T-cell (primary cell): ENCODE measurements at places on chromosomes 12 and 14.

GRCh38 chr12:108840605-108841332, 16.6 kb downstream of the SSH1 start:
- no peak for DNase-seq

DNA sequence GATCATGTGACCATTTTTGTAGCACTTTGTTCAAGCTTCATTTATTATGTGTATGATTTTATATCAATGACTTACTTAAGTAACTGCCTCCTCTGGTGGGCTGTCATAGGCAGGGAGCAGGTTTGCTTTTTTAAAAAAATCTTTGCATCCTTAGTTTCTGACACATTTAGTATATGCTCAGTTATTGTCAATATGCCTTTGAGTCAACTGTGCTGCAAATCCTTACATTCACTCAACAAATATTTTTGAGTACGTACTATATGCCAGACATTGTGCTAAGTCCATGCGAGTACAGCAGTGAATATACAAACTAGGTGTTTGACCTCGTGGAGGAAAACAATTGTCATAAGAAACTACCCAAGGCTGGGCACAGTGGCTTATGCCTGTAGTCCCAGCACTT, 4.4 kb upstream of the ANAPC5 start:
- no peak for DNase-seq

GRCh38 chr12:91413581-91414546, 231.2 kb upstream of the DCN start:
- DNase-seq = no peak

DNA sequence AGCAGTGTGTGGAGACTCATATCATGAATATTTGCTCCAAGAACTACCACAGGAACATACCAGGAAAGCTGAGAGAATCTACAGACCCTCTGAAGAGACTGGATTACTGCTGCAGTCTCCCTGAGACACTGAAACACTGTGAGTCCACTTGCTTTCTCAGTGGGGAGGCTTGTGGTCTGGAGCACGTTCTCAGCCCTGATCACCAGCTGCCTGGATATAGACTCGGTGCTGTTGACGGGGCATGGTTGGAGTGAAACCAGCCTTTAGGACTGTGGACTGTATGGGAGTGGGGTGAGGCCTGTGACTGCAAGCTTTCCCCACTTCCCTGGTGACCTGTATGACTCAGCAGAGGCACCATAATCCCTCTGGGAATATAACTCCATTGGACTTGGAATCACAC, 525.8 kb upstream of the FBXO33 start:
- DNase-seq = no peak

GRCh38 chr14:24840204-24840893, 206.4 kb upstream of the GZMB start:
- no peak for DNase-seq

DNA sequence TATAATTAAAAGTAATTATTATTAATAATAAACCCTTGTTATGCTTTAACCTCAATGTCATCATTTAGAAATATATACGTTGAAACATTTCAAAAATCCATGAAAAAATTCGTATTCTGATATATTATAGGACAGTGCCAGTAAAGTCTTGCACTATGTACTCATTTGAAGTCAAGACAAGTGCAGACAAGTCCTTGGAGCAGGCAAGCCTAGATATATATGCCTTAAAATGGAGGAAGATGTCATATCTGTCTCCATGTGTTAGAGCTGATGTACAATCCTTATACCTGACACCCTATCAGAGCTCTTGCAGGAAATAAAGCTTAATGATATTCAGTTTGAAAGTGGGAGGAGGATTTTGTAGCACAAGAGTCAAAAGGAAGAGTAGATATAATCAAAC, 310.4 kb downstream of the KCNH5 start:
- no peak for DNase-seq

DNA sequence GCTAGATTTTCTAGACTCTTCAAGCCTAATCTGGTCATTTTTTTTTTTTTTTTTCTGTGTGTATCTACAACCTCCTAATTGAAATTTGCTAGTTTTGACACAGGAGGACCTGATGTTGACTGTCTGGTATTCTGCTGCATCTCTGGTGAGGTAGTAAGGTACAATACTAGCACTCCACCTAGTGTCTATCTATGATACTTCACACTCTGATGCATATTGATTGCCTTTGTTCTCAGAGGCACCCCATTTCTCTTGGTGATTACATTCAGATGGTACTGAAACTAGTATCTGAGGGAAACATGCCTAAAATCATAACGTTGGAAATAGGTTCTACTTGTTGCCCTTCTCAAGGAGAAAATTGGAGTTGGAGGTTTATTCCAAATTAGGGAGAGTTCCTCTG, 930.5 kb upstream of the NOVA1 start:
- no peak for DNase-seq

DNA sequence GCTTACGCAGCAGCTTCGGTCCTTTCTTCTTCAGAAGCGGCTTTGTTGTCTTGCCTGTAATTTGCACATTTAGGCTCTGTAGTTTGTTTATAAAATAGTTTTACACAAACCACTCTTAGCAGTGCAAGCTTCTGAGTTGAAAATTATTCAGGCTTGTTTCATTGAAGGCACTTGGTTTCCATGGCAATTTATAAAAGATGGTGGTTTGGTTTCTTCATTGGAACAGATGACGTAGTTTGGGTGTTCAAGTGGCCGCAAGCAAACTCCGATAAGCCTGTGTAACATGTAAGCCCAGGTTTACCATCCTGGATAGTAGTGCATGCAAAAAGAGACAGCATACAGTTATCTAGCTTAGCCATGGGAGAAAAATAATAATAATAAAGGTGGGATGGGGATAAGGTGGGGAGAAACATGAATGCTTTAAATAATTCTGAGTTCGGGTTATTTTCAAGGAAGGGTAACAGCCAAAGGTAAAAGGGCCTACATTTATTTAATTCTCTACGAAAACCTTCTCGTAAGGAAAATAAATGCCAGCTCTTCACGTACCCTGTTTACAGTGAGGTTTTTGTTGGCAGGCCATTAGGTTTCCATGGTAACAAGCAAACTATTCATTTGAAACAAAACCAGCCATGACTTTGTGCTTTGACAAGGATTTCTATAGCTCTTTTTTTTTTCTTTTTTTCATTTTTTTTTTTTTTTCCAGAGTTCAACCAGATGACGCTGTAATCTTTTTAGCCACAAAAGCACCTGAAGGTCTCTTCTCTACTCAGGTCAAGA, 189.6 kb upstream of the RPL10L start:
- DNase-seq = no peak

DNA sequence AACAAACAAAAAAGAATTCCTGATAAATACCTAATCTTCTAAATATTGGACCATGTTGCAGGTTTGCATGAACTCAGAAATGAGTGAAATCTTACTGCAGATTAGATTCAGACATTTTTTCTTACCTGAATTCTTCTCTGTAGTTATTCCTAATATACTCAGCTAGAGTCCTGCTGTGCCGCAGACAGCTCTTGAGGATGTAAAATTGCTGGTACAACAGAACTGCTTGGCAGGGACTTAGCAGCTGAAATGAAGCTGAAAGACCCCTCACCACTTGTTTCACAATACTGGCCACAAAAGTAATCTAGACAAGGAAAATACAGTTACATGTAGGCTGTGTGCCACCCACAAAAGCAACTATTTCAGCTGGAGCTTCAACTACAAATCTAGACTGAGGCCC, 48.3 kb upstream of the KICS2 start:
- no peak for DNase-seq

- no peak for DNase-seq
These were observed 29.0 kb downstream of the TESC start for GRCh38 chr12:117069926-117070900.

DNA sequence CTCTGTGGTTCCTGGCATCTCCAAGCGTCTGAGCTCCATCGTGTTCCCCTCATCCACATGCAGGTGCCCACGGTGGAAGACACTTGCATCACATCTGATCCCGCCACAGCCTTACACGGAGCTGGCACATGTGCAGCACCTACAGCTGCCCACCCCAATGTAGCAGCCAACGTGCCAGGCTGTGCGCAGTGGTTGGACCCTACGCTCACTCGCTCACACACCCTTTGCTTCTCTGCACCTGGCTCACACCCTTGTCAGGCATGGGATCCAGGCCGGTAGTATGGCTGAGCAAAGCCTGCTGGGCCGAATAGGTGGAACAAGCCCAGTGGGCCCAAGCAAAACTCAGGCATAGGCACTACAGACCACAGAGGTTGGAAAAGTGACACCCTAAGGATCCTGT, 567.2 kb downstream of the FSCB start:
- DNase-seq = no peak

DNA sequence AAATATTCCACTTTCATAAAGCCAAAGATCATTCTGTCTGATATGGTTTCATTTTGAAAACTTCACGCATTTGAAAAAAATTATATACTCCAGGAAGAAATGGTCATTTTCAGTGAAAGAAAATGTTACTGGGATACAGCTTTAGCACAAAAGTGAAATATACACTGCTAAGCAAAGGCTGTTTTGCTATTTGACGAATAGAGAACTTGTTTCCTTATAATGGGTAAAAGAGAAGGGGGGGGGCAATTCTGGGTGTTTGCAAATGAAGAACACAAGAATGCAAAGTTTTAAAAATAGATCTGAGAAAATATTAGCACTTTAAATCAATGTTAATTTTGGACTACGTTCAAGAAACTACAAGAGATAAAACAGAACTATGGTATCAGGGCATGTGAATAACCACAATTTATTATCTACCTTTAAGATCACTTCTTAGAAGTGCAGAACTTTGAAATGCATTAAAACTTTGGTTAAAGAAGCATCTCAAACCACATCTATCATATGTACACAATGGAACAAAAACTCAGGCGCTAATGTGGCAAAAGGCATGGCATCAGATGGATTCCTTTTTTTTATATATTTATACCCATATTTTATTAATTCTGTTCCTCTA, 51.1 kb downstream of the EFCAB11 start:
- no peak for DNase-seq

DNA sequence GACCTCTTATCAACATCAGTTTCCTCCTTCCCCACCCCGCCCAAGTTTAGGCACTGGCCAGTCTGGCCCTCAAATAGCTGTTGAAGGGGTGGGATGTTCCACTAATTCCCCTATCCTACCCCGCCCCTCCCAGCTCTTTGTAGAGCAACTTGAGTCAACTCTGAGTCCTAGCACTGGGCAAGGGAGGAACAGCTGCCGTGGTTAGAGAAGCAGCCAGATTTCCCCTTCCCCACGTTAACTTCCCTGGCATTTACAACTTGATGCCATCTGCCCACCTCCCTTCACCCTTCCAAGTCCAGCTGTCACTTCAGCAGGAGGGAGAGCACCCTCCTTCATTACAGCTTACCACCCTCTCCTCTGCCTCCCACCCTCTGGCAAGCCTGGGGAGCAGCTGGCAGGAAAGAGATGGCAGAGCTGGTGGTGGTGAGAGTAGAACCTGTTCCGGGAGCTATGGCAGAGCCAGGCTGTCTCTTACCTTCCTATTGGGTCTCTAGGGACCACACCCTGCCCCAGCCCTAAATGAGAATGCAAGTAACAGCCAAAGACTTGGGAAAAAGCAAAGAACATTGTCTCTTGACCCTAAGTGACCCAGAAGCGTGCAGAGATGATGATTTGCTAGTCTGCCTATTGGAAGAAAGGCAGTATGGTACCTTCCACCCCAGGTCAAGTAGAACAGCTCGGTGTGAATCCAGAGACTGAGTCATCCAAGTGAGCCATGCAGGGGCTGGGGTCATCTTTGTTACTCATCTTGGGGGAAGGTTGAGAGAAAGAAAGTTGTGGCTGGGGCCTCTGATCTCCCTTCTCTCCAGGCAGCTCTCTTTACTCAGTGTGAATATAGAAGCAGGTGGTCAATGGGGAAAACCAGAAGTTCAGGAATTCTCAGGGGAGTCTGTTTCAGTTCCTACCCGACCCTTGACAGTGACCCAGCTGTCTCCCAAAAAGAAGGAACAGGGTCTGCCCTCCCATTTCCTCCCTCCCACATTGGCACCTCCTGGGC, 1.5 kb downstream of the BLOC1S1 start:
- no peak for DNase-seq

GRCh38 chr14:69460093-69460701, 24.3 kb upstream of the PLEKHD1 start:
- no peak for DNase-seq

GRCh38 chr14:39755269-39755878, 323.1 kb upstream of the FBXO33 start:
- DNase-seq = no peak

DNA sequence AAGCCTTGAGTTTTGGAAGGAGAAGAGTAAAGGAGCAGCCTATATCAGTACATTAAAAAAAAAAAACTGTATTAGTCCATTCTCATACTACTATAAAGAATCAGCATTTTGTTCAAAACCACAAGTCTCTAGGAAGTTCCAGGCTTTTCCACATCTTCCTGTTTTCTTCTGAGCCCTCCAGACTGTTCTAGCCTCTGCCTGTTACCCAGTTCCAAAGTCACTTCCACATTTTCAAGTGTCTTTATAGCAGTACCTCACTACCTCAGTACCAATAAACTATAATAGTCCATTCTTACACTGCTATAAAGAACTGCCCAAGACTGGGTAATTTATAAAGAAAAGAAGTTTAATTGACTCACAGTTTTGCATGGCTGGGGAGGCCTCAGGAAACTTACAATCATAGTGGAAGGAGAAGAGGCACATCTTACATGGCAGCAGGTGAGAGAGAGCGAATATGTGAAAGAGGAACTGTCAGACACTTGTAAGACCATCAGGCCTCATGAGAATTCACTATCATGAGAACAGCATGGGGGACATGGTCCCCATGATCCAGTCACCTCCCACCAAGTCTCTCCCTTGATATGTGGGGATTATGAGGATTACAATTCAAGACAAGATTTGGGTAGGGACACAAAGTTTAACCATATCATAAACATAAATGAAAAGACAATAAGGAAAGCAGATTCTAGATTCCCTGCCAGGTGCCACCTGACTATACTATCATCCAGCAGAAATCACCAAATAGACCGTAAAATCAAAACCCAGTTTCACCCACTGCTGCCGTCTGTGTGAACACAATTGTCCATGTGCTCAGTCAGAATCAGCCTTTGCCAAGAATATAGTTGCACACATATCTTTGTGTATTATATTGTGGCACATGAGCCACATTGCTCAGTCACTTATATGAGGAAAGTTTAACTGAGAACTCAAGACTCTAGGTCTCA, 27.8 kb downstream of the TOGARAM1 start:
- no peak for DNase-seq

GRCh38 chr14:98444077-98444476, 827.9 kb downstream of the BCL11B start:
- peak; percentile 73 for DNase-seq

DNA sequence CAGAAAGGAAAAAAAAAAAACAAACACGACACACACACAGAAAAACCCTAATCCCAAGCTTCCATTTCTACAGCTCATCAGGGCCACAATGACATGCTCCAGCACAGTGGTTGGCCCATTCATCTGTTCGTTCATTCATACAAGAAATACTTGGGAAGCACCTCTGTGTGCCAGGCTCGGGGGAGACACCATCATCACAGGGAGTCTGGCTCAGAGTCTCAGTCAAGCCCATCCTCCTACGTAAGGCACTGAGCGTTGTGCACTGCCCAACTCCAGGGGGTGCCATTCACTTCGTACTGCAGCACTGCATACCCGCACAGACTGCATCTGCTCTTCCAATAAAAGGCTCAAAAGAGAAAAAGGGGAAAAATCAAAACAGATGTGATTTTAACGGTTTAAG, 15.3 kb downstream of the VPS37B start:
- no peak for DNase-seq
